Neural progenitor cell (in vitro differentiated cells): ENCODE measurements at places on chromosomes 11 and 22.

DNA sequence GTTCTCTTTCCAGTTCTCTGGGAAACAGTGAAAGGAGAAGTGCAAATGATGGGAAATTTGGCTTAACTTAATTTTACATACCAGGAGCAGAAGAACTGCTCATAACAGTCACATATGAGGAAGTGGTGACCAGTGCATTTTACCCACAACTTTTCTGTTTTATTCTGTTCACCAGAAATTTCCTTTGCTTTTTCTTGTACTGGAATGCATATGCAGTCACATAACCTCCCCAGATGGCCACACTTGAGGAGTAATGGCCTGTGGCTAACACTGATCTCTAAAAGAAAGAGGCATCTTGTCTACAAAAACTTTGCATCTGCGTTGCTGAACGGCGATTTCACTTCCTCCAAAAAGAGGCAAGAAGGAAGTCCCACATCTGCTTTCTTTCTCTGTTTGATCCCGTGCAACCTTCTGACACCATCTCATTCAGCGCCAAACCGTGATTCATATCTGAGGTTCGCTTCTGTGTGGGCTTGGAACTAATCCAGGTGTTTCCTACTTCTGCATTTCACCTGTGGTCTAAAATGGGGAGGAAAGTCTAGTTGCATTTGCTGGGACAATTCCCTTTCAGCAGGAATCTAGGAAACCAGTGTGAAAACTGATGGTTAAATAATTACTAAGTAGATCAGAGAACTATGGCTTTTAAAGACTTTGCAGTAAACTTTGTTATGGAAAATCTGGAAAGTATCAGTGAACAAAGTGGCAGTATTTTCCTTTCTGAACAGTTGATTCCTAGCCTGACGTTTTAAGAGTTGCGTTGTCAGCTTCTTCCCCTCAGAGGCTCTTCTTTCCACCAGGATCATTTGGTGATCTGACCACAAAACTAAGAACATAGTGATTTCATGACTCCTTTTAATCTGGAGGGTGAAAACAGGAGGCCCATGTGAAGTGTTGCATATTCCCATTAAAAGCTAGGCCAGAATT, 4.2 kb upstream of the MPEG1 start:
- no peak for DNase-seq

DNA sequence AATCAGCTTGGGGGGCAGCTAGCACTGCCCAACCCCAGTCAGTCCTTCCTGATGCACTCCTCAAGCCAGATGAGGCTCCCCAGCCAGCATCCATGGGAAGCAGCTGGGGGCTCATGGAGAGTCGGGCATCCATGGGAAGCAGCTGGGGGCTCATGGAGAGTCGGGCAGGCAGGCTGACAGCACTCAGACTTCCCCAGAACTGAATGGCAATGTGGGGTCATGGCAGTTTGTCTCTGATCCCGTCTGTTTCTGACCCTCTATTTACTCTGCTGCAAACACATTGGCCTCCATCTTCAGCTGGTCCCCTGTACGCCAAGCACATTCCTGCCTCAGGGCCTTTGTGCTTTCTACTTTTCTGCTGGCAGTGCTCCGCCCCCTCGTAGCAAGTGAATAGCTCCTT, 314.8 kb downstream of the NTM start:
- no peak for DNase-seq

DNA sequence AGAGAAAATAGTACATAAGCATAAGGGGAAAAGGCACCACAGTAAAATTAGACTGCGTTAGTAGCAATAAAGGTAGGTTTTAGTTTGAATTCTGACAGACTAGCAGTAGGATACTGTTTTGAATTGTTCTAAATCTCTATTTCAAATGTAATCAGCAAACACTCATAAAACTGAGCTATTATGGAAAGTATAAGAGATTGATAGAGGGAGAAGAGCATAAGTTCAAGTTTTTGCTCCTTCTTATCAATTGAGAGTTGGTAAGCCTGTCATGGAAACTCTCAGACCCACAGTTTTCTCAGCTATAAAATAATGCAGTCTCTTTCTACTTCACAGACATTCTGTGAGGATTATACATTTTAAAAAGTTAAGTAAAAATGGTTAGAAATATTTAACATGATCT, 840.2 kb upstream of the CNTN5 start:
- DNase-seq = no peak

DNA sequence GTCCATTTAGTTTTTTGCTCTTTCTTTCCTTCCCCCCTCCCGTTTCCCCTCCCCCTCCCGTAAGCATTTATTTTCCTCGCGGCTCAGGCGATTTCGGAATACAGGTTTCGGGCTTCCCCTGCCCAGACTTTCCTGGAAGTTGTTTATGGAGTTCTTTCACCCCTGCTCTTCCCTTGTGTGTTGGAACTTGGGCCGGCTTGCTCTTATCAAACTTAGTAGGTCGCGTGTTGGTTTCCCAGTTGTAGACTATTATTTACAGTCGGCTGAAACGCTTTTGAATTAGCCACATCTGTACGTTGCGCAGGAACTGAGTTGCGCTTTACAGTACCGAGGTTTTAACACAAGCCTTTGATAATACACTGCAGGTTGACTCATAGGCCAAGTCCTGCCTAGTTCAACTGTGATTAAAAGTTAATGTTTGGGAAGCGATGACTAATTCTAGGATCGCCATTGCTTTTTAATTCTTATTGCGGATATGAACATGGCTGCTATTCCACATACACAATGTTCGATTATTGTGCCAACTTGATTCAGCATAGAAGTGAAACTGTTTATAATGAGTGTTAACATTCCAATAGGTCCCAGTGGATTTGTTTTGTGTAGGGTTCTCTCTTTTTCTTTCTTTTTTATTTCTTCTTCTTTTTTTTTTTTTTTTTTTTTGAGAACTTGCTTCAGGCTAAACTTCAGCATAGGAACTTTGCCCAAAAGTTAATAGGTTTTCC, 1.7 kb downstream of the YAP1 start:
- DNase-seq = peak; percentile 60

DNA sequence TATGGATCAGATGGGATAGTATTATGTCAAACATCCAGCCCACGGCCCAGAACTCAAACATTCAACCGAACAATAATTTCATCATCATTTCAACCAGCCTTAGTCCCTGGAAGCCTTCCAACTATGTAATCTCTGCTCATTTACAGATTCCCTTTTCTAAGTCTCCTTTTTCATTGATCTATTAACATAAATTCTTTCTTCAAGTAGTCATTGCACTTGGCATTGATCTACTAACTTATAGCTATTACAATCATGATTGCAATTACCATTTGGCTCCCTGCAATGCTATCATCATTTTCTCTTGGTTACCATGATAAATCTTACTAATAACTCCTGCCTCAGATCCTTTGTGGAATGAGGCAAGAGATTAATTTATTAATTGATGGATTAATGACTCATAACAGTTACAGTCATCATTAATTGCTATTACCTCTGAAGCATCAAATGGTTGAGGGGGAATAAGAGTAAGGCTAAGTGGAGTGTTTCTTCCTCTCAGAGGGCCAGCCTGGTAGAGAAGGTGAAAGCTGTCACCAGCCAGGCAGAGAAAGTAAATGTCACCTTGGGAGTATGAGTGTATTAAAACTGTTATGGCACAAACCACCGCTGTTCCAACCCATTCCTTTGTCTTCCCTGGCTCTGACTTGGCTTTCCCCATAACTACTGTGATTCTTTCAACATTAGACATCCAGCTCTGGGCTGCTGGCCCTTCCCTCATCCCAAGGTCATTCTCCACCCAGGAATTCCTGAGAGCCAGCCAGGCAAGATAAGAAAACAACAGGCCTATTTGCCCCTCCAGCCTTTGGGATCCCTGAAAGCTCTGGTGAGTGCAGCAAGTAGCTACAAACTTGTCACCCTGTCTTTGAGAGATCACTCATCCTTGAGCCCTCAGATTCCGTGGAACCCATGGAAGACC, 174.7 kb downstream of the RRAS2 start:
- no peak for DNase-seq

DNA sequence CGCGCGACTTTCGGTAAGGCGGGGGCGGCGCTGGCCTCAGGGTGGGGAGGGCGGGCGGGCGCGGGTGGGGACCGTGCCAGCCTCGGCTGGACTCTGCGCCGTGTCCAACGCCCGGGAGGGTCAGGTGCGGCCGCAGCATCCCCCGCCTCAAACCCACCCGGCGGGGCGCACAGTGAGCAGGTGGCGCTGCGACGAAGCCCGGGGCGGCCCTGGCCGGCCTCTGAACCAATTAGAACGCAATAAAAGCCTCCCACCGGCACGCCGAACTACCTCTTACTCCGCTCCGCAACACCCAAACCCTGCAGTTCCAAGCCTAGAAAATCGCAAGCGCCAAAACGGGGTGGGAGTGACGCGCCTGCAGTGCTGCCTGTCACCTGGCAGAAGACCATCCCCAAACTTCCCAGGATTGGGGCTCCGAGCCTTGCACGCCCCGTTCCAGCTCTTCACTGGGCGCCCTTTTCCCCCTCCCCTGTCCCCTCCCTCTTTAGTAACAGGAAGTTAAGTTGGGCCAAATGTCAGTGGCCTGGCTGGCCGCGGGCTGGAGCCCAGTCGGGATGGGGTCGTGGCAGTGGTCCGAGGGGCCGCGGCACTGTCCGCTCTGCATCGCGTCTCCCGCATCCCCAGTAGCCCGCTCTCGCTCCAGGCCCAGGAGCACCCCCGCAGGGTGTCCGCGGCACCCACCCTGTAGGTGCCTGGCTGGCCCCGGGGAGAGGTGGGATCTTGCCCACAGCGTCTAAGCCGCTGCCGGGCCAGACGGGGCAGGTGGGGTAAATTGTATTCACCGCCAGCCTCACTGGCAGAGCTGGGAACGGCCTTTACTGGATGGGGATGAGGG, 541 bp downstream of the MICAL2 start:
- DNase-seq = peak; percentile 63

DNA sequence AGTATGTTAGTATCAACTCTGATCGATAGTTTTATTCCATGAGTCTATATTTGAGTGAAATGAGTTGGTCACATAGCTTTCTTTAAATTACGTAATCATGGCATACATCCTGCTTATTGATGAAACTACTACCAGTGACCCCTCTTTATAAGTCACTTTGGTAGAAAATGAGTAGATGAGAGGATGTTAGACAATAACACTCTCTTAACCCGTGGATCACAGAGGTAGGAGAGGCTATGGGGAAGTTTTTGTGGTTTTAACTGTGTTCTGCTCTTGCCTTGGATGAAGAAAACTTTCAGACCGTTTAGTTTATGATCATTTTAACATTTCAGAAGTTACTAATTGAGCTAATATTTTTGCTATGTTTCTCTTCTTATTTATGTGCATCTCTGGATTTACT, 34.0 kb downstream of the TBCEL start:
- DNase-seq = no peak

DNA sequence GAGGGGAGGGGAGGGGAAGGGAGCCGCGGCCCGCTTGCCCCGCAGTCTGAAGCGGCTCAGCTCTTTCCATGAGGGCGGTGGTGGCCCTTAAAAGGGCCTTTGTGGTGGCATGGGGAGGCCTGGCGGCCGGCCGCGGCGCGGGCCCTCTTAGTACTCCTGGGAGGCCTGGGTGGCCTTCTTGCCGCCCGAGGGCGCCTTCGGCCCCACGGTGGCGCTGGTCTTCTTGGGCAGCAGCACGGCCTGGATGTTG, 6.9 kb downstream of the DPAGT1 start:
- peak; percentile 90 for DNase-seq

- DNase-seq = no peak
Observed at GRCh38 chr11:116563028-116563711, 209.6 kb downstream of the BUD13 start.

GRCh38 chr11:7596975-7597391, 76.3 kb downstream of the CYB5R2 start:
- no peak for DNase-seq

DNA sequence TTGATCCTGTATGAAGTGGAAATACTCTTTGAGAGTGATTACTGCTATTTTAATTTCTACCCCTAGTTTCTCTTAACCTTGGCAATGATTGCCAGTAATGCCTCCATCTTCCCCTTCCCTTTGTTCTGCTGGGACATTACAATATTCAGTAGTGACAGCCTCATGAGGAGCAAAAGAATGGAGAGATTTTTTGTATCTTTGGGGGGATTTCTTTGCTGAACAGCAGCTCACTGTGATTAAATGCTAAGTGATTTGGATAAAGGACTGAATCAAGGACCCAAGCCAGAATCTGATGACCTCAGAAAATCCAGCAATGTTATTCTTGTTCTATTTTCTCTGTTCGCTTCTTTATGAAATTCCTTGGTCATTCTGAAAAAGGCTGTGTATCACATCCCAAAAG, 7.0 kb upstream of the SLC1A2 start:
- no peak for DNase-seq

DNA sequence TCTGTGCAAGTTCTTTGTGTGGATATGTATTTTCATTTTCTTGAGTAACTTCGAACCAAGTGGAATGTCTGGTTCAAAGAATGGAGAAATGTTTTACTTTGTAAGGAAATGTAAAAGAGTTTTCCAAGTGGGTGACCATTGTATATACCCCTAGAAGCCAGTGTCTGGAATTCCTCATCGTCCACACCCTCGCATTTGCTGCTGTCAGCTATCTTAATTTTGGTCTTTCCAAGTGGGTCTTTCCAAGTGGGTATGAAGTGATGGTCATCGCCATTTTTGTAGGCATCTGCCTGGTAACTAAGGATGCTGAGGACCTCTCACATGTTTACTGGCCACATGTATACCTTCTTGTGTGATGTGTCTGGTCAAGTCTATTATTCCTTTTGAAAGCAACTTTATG, 547.5 kb downstream of the TBC1D22A start:
- DNase-seq = no peak

- no peak for DNase-seq
Observed at GRCh38 chr22:47089374-47089773, 326.9 kb downstream of the TBC1D22A start.

DNA sequence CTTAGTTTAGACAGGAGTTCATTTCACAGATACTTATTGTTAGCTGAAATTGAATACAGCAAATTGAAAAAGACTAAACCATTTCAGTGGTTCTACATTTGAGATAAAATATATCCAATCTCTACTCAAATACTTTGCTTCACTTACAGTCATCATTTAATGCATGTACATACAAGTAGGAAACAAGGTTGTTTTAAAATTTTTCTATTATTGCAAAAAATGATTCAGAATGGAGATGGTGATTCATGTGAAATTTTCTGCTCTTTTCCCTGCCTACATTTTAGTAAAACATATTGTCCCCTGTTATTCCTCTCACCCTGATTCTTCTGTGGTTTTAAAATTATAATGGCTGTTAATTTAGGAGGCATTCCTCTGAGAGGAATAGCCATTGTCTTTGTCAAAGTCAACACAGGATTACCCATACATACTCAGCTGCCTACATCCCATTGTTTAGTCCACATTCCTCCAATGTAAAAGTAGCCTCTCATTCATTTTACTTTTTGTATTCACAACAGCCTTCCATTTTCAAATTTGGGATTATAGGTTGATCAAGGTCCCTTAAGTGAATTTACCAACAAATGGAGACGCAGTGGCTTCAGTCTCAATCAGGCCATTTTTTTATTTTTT, 60.1 kb downstream of the TRPC6 start:
- no peak for DNase-seq

- DNase-seq = no peak
Observed at GRCh38 chr11:99773646-99774045, 752.9 kb downstream of the CNTN5 start.
